ENCODE measurements at places on chromosomes 1 and 21.

GRCh38 chr1:44575396-44575795 is 98.9 kb downstream of the TMEM53 start:
- no peak for DNase-seq

DNA sequence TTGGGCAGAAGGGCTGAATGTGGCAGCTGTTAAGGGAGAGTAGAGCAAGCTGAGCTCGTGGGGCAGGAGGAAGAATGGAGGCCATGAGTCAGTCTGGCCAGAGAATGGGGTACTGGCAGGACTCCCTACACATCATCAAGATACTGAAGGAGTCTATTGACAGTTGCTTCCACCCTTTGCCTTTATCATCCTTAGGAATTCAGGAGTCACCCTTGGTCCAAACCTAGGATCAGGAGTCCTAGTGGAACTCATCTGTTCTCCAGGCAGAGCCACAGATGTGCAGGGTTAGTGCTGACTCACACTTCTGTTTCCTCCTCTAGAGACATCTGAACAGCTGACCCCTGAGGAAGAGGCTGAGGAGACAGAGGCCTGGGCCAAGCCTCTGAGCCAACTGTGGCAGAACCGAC is 18.7 kb upstream of the ST3GAL3 start:
- DNase-seq: no peak

DNA sequence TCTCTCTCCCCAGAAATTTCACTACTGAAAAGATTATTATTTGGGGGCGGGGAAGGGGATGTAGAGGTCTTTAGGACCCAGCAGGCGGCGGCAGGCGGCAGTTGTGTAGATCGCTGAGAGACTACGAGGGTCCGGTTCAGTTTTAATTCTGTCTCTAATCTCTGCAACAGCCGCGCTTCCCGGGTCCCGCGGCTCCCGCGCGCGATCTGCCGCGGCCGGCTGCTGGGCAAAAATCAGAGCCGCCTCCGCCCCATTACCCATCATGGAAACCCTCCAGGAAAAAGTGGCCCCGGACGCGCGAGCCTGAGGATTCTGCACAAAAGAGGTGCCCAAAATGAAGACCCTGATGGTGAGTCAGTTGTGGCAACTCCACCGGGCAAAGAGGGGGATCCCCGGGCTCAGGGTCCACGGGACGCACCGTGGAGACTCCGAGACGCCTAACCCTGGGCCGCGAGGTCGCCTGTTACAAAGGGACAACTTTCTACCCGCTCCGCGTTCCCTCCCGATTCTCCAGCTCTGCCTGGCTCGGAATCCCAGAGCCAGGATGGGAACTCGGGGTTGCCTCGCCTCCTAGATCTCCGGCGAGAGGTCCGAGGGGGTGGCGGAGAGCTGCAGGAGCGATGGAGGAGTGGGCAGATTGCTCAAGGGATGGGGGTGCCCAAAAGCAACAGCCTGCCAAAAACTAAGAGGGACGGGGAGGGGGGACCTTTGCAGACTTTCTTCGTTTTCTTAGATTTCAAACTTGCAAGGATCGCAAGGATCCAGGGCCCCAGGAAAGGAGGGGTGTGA is at the start of gene ST6GALNAC5:
ST6GALNAC5 (plus strand) TSS at position 139 of the 789 bp plus-strand sequence.
- no peak for DNase-seq

DNA sequence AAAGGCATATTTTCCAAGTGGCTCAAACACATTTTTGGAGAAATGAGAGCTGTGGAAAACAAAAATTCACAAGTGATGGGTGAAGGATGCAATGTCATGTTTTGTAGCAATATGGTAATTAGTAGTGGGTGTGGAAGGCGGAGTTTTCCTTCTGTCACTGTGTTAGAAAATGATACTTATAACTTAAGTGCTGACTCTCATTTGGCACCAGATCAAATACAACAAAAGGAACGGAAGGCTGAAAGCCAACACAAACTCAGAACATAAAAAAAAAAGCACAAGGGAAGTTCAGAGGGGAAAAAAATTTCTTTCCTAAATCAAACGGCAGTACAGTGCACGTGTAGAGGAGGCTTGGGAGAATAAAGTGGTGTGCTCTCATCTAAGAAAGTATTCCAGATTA is at the start of gene TNFSF18:
TNFSF18 (minus strand) TSS at position 77 of the 400 bp plus-strand sequence; CDS start at position 32, 45 bp downstream.
- DNase-seq: no peak
